Large intestine (tissue), 12 donors: ENCODE measurements at places on chromosomes 12 and 14. TPM values are rescaled to one million over a fixed set of nuclear protein-coding genes. Genes with fewer than 3 reads are reported as not detected.

The TPPP2 gene
- polyA plus RNA-seq = 0.16 TPM

- no peak for DNase-seq
Measured at GRCh38 chr14:90853116-90853515, 36.9 kb upstream of the TTC7B start.

- DNase-seq = no peak
Measured at GRCh38 chr14:100103250-100104005, 38.2 kb downstream of the EVL start.

The ARHGDIB gene
- 53.2 TPM for polyA plus RNA-seq

The SLCO1A2 gene
- 0.06 TPM for polyA plus RNA-seq

- DNase-seq = no peak
Measured at GRCh38 chr14:21537090-21537424, 10.9 kb upstream of the SALL2 start.

The CLEC1B gene
- 0.19 TPM for polyA plus RNA-seq

- no peak for DNase-seq
Measured at GRCh38 chr14:104359301-104359968, 220.1 kb upstream of the C14orf180 start.
